ENCODE measurements at places on chromosomes 5 and 9.

DNA sequence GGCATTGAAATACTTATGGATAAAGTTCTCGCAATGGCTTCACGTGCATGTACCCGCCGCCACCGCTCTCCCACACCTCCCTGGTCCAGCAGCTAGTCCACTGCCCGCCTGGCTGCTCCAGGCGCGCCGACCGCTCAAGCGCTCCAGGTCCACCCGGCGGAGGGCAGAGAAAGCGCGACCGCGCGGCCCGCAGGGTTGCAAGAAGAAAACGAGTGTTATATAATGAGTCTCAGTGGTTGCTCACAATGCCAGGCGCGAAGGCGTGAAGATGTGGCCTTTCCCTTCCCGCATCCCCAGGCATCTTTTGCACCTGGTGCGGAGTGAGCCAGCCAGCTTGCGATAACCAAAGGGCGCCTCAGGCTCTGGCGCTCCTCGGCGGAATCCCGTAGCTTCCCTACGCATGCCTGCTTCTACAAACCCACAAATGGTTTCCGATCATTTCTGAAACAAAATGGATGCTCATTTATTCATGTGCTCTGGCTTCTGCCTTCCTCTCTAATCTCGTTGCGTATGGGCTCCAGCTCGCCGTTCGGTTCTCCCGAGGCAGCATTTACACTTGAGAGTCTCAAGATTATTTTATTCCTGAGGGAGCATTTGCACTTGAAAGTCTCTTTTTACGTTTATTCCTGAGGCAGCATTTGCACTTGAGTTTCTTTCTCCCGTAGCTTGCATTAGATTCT lies 25.7 kb downstream of the CDKN2A start:
- DNase-seq: no peak

GRCh38 chr5:14413331-14413750 lies 168.3 kb upstream of the OTULINL start:
- peak; percentile 52 for DNase-seq

DNA sequence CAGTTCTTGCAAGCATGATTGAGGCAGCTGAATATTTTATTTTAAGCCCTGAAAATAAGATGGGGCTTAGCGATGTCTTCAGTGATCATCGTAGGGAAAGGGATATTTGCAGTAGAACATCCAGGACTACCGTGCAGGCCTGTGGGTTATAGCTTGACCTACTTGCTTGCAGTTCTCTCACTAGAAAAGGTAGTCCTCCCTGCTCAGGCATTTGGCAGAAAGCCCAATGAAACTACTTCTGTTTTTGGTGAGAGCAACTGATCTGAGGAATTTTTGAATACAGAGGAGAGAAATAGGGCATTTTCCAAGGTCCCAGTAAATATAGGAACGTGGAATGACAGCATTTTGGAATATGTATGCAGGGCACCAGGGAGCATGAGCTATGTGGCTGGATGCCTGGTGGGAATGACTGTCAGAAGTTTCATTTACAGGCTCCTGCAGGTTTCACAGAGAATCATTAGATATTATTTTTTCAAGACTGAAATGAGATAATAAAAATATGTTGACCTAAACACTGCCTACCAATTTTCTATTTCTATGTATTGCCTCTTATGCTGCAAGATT lies 417.9 kb upstream of the ACTBL2 start:
- no peak for DNase-seq

GRCh38 chr5:170201311-170201710 lies 31.5 kb upstream of the C5orf58 start:
- DNase-seq: no peak

DNA sequence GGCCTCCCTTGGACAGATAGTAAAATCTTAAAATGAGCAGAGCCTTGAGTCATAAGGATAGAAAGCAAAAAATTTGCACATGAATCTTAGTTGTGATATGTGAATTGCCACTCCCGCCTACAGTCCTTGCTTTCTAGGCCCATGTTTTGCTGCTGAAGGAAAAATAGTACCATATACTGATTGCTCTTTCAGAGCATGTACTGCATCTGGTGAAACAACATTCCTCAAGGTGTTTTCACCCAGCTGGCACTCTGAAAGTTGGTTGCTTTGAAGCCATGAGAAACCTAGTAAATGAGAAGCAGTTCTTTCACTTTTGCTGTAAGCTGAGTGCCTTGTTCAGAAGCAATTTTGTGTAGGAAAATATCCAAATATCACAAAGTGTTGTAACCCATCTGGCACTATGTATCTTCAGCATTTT lies 10.3 kb downstream of the CDC37L1 start:
- no peak for DNase-seq

GRCh38 chr5:124998520-124998919 lies 252.1 kb upstream of the ZNF608 start:
- no peak for DNase-seq

DNA sequence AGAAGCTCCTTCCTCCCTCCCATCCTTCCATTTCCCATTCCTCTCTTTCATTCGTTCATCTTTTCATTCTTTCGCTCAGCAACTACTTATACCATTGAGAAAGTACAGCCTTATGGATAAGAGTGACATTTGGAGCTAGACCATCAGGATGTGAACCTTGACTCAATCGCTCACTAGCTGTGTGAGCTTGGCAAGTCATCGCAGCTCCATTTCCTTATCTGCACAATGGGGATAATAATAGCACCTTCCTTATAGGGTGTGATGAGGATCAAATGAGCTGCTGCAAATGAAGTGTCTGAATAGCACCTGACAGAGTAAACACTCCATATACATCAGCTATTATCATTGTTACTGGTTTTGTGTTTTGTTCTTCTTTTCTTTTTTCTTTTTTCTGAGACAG lies 28.1 kb upstream of the SYNPO start:
- DNase-seq: no peak

DNA sequence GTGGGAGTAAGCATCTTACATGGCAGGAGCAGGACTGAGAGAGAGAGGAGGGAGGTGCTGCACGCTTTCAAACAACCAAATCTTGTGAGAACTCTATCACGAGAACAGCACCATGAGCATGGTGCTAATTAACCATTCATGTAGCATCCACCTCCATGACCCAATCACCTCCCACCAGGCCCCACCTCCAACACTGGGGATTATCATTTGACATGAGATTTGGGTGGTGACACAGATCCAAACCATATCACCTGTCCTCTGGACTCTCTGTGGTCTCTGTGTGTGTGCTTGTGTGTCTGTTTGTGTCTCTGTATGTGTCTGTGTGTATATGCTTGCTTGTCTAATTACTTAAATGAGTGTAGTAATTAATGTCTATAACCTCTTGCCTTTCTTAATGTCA lies 31.1 kb downstream of the SEC61B start:
- peak; percentile 58 for DNase-seq

GRCh38 chr5:96692441-96692840 lies 30.3 kb downstream of the CAST start:
- no peak for DNase-seq

DNA sequence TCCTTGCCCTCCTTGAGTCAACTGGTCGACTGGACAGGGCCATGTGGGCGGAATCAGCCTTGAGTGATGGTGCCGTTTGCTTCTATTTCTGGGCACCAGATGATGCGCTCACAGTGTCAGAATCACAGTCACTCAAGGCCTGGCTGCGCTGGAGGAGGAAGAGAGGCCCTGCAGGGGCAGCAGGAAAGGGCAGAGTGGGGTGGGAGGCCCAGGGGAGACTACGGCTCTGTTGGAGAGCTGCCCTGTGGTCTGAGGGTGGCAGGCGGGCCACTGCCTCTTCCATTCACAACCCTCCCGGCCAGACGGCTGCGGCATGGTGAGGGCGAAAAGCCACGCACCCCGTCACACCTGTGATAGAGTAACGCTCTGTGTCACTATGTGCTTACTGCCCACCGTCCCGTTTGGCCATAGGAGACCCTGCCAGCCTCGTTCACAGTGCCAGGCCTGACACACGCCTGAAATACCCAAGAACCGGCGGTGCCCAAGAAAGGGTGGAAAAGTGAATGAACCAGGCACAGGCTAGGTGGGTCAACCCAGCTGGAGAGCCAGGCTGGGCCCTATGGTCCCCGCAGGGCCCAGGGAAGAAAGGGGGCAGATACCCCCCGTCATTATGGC lies 9.9 kb downstream of the PLPP7 start:
- no peak for DNase-seq

DNA sequence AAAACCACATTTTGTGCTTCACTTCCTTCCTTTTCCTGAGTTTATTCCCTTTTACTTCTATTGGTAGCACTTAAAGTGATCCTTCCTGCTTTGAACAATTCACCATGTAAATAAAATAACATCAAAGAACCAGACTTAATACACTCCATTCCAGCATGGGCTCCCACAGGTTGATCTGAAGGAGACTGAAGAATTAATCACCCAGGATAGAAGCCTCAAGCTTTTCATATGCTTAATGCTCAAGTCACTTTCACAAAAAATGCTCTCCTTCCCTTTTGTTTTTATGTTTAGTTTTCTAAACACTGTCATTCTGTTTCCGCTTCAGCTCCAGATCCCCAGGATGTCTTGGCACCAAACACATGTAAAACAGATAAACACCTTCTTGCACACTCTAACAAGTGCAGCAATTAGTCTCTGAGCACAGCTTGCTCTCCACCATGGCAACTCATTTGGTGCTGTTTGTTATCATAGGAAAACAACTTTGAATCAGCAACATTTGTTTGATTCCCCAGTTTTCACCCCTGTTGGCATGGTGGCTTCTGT lies 37.0 kb downstream of the DMRTA1 start:
- DNase-seq: no peak

DNA sequence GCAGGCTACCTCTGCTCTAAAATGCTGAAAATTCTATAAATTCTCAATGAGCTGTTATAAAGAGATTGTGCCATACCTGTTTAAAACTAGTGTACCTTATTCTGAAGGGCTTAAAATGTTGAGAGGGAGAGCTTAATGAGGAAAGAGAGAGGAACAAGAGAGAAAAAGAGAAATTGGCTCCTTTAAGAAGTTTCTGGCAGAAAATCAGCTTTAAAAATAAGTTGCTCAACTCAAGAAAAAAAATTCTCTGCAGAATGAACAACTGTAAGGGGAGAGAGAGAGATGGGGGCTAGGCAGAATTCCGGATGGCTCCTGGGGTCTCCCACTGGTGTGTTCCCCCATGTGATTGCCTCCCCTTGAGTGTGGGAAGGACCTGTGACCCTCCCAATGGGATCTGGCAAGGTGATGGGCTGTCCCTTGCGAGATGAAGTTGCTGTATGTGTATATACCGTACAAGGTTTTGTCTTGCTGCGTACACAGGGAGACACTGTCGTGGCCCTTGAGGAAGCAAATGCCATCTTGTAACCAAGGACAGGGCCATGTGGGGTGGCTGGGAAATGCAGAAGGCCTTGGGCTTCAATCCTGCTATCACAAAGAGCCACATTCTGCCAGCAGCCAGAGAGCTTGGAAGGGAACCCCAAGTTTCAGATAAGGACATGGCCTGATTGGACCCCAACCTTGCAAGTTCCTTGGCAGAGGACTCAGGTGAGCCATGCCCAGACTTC lies 64.3 kb upstream of the S1PR3 start:
- DNase-seq: no peak

GRCh38 chr5:74040065-74040551 lies 414.1 kb downstream of the ARHGEF28 start:
- no peak for DNase-seq

DNA sequence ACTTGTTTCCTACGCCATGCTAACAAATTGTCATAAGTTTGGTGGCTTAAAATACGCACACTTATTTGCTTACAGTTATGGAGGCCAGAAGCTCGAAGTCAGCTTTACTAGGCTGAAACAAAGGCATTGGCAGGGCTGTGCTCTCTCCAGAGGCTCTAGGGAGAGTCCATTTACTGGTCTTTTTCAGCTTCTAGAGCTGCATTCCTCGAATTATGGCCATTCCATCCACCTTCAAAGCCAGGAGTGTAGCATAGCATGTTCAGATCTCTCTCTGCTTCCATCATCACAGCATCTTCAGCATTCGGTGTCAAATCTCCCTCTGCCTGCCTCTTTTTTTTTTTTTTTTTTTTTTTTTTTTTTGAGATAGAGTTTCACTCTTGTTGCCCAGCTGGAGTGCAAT lies 670.2 kb downstream of the ACTL7B start:
- no peak for DNase-seq

DNA sequence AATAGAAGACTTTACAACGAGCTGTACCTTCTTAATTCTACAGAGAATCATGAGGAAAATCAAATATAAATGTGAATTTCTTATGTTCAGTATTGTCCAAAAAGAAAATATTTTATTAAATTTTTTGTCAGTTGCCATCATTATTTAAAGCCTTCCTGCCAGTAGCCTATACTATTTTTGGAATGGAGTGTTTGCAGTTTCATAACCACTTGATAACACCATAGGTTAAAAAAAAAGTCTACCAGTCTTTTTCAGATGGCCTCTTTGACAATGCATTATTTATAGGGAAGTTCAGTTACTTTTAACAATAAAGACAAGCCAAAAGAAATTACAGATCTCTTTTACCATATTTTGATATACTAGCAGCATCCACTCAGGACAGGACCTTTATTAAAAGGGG lies 80.3 kb upstream of the CCDC152 start:
- no peak for DNase-seq

- DNase-seq: peak; percentile 75
These were observed 77.1 kb downstream of the SUSD1 start for GRCh38 chr9:112097712-112098688.

DNA sequence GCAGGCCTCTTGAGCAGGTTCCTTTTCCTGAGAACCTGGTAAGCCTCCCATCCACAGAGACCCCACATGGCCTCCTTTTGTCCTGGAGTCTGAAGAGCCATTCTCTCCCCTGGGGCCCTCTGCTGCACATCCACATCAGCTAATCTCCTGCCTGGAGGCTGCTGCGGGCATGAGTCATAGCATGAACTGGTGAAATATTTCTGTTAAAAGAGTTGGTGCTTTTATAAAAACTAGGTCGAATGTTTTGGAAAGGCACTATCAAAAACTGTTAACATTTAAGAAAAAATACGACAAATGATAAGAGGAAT lies 399.4 kb downstream of the CTNND2 start:
- no peak for DNase-seq

DNA sequence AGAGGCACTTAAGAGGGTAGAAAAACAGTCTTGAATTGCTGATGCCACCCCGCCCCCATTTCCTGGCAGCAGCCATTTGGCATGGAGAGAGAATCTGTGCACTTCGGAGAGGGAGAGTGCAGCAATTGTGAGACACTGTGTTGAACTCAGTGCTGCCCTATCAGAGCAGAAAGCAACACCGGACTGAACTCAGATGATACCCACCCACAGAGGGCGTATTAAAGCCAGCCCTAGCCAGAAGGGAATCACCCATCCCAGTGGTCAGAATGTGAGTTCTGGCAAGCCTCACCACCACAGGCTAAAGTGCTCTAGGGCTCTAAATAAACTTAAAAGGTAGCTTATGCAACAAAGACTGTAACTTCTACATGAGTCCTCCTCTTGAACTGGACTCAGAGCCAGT lies 88.4 kb upstream of the RGS7BP start:
- DNase-seq: no peak
